ENCODE measurements at places on chromosomes 16 and 17.

DNA sequence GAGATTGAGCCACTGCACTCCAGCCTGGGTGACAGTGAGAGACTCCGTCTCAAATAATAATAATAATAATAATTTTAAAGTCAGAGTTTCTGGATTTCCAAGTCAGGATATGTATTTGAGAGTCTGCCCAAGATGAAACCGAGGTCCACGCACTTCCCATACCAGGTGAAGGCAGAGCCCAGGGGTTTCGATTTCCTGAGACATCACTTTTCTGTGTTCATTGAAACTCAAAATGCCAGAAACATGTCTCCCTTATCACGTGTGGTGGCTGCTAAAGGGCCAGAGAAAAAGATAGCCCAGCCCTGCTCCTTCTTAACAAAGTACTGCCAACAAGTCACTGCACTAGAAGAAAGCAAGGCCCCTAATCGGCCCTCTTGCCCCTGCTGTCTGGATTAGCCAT, 9.8 kb upstream of the RNF157 start:
- DNase-seq, result no peak

DNA sequence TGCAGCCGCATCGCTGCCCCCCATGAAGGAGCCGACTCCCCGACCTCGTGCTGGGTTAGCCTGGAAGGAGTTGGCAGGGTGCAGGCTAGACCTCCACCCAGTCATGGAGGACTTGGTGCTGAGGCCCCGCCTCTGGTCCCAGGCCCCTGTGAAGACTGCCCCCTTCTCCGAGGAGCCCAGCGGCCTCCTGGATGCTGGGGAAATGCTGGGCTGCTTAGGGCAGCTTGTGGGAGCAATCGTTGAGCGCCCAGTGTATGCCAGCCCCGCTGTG, 1.8 kb downstream of the SSTR5 start:
- DNase-seq, result no peak

- DNase-seq, result no peak
Measured at GRCh38 chr16:870856-871561, 70.5 kb upstream of the GNG13 start.

DNA sequence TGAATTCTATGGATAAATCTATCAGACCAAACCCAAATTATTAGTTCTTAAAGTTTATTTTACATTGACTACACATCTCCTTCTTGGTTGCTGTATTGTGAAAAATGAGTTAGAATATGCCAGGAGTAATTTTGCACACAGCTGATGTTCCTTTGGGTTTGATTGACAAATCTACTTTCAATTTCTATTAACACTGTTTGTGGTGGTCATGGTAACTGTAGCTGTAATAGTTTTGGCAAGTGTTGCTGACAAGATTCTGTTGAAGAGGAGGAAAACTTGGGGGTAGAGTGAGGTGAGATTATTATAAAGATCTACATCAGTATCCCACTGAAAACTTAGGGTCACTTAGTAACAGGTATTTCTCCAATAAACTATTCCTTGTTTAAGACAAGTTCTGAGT, 30.3 kb downstream of the MRTFB start:
- no peak for DNase-seq

DNA sequence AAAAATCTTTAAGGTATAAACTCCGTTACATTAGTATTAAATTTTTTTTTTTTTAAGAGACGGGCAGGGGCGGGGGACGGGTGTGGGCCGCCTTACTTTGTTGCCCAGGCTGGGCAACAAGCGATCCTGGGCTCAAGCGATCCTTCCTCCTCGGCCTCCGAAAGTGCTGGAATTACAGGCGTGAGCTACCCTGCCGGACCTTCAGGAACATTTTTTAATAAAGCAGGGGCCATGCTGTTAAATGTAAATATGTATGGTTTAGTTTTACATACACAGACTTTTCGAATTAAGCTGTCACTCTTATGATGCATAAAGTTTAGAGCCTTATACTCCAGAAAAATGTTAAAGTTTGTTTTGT, 2.4 kb downstream of the PPM1D start:
- no peak for DNase-seq

- no peak for DNase-seq
Measured at GRCh38 chr17:40608061-40608581, 39.5 kb downstream of the SMARCE1 start.

DNA sequence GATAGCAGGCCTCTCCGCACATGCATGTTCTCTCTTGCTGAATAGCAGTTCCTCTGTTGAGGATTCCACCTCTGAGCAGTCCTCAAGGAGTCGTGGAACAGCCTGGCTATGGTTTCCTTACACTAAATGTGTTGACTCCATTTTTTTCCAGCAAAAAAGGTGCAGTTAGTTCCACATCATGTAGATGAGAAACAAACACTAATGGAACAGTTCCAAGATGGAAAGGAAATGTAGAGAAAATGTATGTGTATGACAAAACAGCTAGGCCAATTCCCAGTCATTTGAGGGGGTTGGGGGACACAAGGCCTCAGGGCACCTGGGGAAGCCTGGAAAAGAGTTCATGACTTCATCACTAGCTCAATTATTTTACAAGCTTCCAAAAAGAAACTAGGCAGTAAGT, 90.0 kb downstream of the CFDP1 start:
- no peak for DNase-seq

DNA sequence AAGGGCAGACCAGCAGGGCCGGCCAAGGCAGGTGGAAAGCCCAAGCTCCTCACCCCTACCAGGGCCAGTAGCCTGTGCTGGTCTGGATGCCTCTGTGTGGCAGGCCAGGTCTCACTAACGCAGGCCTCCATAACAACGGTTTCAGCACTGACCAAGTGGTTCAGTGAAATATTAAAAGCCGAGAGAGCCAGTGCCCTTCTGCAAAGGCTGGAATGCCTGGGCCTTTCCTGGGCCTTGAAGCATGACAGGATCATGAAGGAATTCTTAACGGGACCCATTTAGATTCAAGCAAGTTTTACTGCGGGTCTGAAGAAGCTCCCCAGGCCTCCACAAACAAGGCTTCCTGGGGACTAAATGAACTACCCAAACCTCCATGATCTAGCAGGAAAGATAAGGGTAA, 16.3 kb downstream of the ADAD2 start:
- no peak for DNase-seq

- DNase-seq, result no peak
Measured at GRCh38 chr16:79593074-79593531, 7.4 kb downstream of the MAF start.

- DNase-seq, result no peak
Measured at GRCh38 chr16:72997141-72997542, 50.8 kb downstream of the ZFHX3 start.
